ENCODE measurements at places on chromosomes 3 and 15.

DNA sequence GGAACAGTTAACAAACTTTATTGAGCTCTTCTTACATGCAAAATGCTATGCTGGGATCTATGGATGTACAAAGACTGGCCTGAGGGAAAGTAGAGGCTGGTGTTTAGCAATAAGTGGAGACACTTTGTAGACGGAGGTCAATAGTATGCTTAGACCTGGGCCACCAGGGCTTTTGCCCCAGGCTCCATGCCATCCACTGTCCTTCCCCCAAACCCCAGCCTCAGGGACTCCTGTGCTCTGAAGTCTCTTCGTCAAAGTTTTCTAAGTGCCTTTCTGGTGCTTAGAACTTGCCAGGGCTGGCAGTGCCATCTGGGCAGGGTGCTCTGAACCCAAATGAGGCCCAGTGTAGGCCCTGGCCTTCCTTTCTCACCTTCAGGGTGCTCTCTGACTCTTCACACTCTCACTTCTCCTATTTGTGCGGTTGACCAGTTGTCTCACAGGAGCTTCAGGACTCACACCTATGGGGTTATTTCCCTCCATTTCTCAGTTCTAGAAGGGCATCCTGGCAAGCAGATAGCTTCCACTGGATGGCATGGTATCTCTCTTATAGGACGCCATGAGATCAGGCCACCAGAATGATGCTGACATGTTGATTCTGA is 21.8 kb upstream of the KCNAB1 start:
- no peak for DNase-seq

- DNase-seq: no peak
These were observed 285.7 kb upstream of the CTNNB1 start for GRCh38 chr3:40913641-40914040.

- peak; percentile 73 for DNase-seq
These were observed 15.5 kb upstream of the HOMER2 start for GRCh38 chr15:82968066-82968465.

DNA sequence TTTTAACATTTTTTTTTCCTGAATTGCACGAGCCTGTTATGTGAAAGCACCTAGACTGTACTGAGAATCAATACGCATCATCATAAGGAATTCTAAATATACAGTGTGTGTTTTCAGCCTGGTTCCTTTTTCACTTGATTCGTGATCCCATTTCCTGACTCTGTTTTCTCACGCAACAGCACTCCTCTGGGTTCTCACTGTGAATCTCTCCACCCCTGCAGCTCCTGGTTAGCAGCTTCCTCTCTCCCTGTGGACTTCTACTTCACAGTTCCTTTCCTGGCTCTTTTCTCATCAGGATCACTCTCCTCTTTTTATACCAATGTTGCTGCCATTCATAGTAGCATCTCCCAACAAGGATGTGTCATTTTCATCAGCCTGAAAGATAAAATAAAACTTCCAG is 297.2 kb downstream of the CADM2 start:
- no peak for DNase-seq

GRCh38 chr3:56118968-56119367 is 349.3 kb downstream of the ERC2 start:
- peak; percentile 8 for DNase-seq

GRCh38 chr3:195260280-195260905 is 10.6 kb downstream of the XXYLT1 start:
- peak; percentile 34 for DNase-seq

GRCh38 chr3:52532838-52533622 is 627 bp downstream of the NT5DC2 start:
- DNase-seq: peak; percentile 37

GRCh38 chr3:72086042-72086742 is 301.2 kb upstream of the PROK2 start:
- no peak for DNase-seq

GRCh38 chr3:32442766-32443165 is 51.1 kb downstream of the CMTM7 start:
- peak; percentile 43 for DNase-seq

DNA sequence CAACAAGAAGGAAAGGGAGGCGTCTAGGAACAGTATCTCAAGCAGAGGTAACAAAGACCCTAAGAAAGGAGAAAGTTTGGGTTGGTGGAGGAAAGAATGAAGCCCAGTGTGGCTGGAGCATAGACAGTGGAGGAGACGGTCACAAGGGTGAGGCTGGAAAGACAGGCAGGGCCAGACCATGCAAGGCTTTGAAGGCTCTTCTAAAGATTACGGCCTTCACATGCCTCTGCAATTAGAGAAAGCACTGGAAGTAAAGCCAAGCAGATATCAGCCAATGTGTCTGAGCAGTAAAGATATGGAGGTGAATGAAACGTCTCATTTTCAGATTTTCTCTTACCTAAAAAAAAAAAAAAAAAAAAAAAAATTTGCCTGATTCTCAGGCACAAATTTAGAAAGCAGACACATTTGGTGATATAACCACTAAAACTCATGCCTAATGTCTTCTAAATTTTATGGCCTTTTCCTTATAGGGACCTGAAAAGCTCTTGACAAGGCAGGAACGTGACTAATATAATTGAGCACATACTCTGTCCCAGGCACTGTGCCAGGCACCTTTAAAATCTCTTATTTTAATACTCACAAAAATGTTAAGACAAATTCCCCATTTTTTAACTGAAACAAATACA is 184.1 kb downstream of the MECOM start:
- peak; percentile 22 for DNase-seq

DNA sequence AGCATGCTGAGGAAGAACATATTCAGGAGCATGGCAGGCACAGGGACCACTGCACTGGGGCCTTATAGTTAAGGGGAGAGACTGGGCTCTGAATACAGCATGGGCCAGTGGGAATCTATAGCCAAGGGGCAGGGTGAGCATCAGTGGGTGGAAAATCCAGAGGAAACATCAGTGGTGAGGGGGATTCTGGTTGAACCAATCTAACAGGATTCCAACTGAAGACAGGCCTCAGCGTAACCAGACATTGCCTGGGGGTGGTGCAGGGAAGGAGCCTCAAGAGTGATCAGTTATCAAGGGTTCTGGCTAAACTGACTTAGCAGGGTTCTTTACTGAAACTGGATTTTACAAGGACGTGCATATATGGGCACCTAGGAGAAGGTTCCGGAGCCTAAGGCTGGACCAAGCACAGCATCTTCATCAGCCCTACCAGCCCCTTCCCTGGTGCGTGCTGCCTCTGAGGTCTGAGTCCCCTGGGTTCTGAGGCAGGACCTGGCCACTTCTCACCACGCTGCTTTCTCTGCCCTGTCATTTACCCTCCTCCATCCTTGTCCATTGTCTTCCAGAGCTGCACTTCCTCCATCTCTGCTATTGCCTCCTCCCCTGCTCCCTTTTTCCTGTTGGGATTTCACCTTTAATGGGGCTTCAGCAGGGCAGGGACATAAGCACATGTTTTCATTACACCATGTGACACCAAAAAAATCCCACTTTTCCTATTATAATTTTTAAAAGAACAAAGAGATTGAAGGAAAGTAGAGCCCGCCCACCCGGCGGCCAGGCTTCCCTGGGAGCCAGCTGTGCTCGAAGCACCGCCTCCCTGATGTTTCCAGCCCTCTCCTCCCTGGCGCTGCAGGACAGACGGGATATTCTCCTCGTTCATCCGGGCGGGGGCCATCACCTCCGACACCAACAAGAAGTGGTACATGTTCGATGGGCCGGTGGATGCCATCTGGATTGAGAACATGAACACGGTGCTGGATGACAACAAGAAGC is 52.1 kb downstream of the DNAH1 start:
- no peak for DNase-seq

- peak; percentile 97 for DNase-seq
These were observed 78.3 kb upstream of the PPP2R3A start for GRCh38 chr3:135887220-135887619.

- DNase-seq: no peak
These were observed 13.9 kb upstream of the SLITRK3 start for GRCh38 chr3:165210132-165210531.

GRCh38 chr3:71066849-71067261 is 516.7 kb downstream of the FOXP1 start:
- peak; percentile 40 for DNase-seq

- DNase-seq: no peak
These were observed 87.9 kb upstream of the BLM start for GRCh38 chr15:90629217-90629616.

GRCh38 chr15:39947401-39948197 is 13.7 kb downstream of the EIF2AK4 start:
- DNase-seq: no peak

DNA sequence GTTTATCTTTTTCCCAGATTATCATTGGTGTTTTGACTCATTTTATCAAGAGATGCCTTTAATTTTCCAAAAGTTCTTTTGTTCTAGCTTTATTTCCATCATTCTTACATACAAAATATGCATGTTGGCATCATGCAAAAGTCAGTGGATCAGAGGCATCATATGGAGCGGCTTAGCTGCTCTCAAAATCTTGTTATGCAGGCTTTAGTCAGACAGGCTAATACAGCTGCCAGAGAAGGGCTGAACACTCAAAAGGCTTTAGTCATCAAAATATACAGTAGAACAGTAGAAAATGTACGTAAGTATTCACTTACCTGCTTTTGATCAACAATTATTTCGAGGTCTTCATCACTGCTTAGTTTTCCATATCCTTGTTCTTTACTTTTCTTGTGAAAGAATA is 65.5 kb downstream of the PEX5L start:
- no peak for DNase-seq

- no peak for DNase-seq
These were observed 11.2 kb downstream of the SH3GL3 start for GRCh38 chr15:83458381-83458780.

- no peak for DNase-seq
These were observed 46.5 kb downstream of the ROBO2 start for GRCh38 chr3:77086408-77086807.

DNA sequence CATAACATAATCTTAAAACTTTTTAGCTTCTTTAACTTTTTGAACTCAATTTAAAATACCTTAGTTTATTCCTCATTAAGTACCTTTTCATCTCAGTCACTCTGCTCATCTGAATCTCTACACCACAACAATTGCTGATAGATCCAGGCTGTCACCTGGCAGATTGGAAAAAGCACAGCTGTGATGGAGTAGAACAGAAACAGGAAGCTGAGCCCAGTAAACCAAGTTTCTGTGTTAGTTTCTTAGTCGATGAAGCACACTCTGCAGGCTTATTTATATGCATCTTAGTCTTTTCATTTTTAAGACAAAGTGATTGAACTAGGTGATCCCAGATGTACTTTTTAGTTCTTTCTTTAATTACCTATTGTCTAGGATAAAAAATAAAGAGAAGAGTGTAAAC is 1398.0 kb upstream of the ALCAM start:
- DNase-seq: no peak

- no peak for DNase-seq
These were observed 176.0 kb downstream of the CDIN1 start for GRCh38 chr15:36755341-36756000.

DNA sequence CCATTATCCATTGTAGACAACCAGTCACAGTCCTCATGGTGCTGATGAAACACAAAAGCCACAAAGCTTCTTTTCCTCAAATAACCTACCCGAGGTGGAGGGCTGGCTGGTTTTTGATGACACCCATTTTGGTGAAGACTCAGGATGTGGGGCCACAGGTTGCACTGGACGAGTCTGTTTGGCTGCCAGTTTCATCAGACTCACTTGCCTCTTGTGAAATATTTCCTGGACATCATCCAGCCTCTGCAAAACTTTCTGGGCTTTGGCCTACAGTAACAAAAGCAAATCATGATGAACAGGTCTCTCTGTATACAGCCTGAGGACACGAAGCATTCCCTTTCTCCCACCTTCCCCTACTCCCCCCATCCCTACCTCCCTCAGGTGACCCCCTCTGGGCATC is 42.2 kb downstream of the B3GNT5 start:
- peak; percentile 87 for DNase-seq

GRCh38 chr3:81823882-81824395 is 62.5 kb upstream of the GBE1 start:
- no peak for DNase-seq

GRCh38 chr3:113255854-113256615 is 44.7 kb downstream of the BOC start:
- DNase-seq: no peak

- DNase-seq: no peak
These were observed 945.7 kb downstream of the SQOR start for GRCh38 chr15:46580487-46580886.

- no peak for DNase-seq
These were observed 66.0 kb downstream of the ST6GAL1 start for GRCh38 chr3:186996356-186996755.

DNA sequence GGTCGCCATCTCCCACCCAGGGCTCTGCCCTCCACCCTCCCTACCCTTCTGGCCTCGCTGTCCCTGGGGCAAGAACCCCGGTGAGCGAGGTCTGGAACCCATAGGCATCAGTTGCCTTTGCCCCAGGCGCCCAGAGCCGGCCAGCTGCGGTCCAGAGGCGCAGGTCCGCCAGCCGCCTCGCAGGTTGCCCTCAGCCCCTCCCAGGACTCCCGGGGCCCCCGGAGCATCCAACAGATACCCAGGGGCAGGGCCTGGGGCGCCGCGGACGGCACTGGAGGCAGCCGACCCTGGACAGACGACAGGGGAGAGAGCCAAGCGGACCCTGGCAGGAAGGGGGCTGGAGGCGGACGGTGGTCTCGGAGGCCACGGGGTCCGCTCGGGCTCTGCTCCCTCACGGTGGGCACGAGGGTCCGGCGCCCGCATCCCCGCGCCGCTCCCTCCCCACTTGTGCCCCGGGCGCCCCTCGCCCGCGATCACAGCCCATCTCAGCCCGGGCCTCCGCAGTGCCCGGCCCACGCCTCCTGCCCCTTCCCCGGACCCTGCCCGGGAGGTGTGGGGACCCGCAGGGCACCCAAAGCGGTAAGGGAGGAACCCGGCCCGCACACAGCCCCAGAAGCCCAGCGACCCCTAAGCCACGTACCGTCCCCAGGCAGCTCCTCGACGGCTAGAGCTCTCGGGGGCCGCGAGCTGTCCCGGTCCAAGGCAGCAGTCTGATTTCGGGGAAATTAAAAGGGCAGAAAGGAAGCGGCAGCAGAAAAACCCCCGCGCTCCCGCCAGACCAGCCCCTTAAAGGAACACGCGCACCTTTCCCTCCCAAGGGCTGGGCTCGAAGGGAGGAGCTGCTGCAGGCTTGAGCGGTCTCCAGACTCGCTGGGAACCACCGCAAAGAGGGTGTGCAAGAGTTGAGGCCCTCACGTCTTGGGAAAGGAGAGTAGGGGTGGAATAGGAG is at the start of gene HAPLN3:
Gene HAPLN3 (minus strand): TSS at position 726 of the 949 bp plus-strand sequence. CDS start 8,246 bp downstream, outside the sequence.
- DNase-seq: peak; percentile 14
